Prostate gland (tissue), 2 donors: ENCODE measurements at places on chromosomes 11 and 22. TPM values are rescaled to one million over a fixed set of nuclear protein-coding genes. Genes with fewer than 3 reads are reported as not detected.
A peak's percentile ranks its signal among the peaks of the same experiment; 100 is the strongest.

DNA sequence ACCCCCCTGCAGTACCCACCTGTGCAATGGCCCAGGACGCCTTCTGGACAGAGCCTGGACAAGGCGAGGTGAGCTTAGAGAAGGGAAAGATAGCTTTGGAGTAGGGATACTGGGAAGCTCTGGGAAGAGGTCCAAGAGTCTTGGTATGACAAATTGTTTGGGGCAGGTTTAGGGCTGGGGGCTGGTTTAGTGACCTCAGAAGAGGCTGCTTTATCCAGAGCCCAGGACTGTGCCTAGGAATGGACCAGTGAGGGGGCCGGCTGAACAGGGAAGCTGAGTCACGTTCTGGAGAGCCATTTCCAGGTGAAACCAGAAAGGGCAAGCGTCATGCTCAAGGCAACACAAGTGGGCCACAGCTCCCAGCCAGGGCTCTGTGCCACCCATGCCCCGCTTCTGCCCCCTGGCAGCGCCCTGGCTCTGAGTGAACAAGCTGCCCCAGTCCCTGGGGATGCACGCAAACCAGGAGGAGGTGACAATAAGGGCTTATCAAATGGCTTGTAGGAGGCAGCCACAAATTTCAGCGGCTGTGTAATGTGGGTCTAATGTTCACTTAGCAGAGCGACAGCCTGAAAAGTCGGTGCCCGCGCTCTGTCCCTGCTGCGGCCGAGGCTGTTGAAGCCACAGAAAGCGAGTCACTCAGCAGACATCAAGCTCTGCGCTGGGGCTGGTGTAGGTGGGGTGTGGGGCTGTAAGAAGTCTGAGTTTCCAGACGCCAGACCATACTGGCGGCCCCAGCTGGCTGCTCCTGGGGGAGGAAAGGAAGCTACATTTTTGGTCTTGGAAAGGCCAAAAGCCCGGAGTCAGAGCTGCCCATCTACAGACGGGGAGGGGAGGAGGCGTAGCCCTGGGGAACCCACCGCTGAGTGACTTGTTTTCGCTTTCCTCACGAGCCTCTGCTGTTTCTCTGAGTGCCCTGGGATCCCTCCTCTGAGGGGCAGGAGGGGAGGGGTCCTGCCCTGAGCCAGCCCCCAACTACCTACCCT lies 18.3 kb upstream of the SYT7 start:
- H3K27me3 ChIP-seq: no peaks in the 10 kb centered on the region
- no peak overlapping the region for H3K4me3 ChIP-seq
- peak overlapping the region; percentile 98 for H3K27ac ChIP-seq
- H3K4me1 ChIP-seq: peaks cover 19% of the 10 kb centered on the region
- no peaks in the 10 kb centered on the region for H3K36me3 ChIP-seq
- DNase-seq: no peak

DNA sequence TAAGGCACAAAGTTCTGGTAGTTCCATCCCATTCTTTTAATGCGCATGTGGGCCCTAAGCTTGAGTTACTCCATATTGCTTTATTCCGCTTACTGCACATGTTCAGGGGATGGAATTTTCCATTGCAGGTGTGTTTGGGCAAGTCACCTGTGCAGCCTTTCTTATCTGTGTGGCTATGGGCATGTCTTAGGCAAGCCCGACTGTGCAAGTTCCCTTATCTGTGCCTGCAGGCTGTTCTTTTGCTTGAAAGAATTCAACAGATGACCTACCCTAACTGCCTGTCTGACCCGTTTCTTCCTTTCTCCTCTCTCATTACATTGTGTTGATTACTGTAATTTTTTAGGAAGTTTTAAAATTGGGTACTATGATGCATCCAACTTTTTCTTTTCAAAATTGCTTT lies 363.6 kb downstream of the TTC28 start:
- H3K27ac ChIP-seq: no peak overlapping the region
- H3K4me1 ChIP-seq: no peaks in the 10 kb centered on the region
- DNase-seq: no peak
- H3K4me3 ChIP-seq: no peak overlapping the region
- no peaks in the 10 kb centered on the region for H3K36me3 ChIP-seq

GRCh38 chr11:57901756-57902155 lies 121.9 kb upstream of the OR9Q1 start:
- H3K4me1 ChIP-seq: no peaks in the 10 kb centered on the region
- H3K4me3 ChIP-seq: no peak overlapping the region
- no peaks in the 10 kb centered on the region for H3K27me3 ChIP-seq

The SPON1 gene
- total RNA-seq: 28.2 TPM

The CBX7 gene
- total RNA-seq: 82.7 TPM

The SYT9 gene
- total RNA-seq: 0.64 TPM

- no peak for DNase-seq
- no peaks in the 10 kb centered on the region for H3K4me1 ChIP-seq
- no peaks in the 10 kb centered on the region for H3K27me3 ChIP-seq
- H3K4me3 ChIP-seq: no peak overlapping the region
- no peak overlapping the region for H3K27ac ChIP-seq
These were observed 1508.9 kb downstream of the BRD1 start for GRCh38 chr22:48318575-48319320.

The C1QTNF5 gene
- total RNA-seq: 15.3 TPM

The DNAJB7 gene
- not detected for total RNA-seq

GRCh38 chr22:31790240-31790639 lies 36.4 kb downstream of the DEPDC5 start:
- H3K27ac ChIP-seq: no peak overlapping the region
- no peak for DNase-seq
- H3K36me3 ChIP-seq: no peaks in the 10 kb centered on the region
- H3K4me3 ChIP-seq: no peak overlapping the region

- H3K27me3 ChIP-seq: no peaks in the 10 kb centered on the region
- DNase-seq: no peak
- H3K4me1 ChIP-seq: no peaks in the 10 kb centered on the region
- no peak overlapping the region for H3K27ac ChIP-seq
- H3K36me3 ChIP-seq: no peaks in the 10 kb centered on the region
These were observed 421 bp upstream of the PRR33 start for GRCh38 chr11:1892116-1892515.

GRCh38 chr22:41891407-41891806 lies 23.5 kb downstream of the SHISA8 start:
- H3K36me3 ChIP-seq: no peaks in the 10 kb centered on the region
- H3K27ac ChIP-seq: no peak overlapping the region
- H3K4me1 ChIP-seq: no peaks in the 10 kb centered on the region
- DNase-seq: no peak
- H3K4me3 ChIP-seq: no peak overlapping the region

DNA sequence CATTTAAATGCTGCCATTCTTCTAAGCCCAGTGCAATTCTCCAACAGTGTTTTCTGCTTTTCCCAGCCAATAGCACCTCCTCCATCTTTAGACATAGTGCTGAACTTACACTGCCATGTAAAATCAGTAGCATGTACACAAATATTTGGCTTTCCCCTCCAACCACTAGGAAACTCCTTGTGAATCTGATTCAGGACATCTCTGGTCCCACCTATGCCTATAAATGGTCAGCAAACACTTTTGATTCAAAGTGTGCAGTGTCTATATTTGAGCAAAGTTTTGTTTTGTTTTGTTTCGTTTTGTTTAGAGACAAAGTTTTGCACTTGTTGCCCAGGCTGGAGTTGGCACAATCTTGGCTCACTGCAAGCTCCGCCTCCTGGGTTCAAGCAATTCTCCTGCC lies 24.8 kb downstream of the YPEL4 start:
- no peak for DNase-seq
- no peaks in the 10 kb centered on the region for H3K4me1 ChIP-seq
- no peak overlapping the region for H3K27ac ChIP-seq

The A4GALT gene
- total RNA-seq: 40.0 TPM

DNA sequence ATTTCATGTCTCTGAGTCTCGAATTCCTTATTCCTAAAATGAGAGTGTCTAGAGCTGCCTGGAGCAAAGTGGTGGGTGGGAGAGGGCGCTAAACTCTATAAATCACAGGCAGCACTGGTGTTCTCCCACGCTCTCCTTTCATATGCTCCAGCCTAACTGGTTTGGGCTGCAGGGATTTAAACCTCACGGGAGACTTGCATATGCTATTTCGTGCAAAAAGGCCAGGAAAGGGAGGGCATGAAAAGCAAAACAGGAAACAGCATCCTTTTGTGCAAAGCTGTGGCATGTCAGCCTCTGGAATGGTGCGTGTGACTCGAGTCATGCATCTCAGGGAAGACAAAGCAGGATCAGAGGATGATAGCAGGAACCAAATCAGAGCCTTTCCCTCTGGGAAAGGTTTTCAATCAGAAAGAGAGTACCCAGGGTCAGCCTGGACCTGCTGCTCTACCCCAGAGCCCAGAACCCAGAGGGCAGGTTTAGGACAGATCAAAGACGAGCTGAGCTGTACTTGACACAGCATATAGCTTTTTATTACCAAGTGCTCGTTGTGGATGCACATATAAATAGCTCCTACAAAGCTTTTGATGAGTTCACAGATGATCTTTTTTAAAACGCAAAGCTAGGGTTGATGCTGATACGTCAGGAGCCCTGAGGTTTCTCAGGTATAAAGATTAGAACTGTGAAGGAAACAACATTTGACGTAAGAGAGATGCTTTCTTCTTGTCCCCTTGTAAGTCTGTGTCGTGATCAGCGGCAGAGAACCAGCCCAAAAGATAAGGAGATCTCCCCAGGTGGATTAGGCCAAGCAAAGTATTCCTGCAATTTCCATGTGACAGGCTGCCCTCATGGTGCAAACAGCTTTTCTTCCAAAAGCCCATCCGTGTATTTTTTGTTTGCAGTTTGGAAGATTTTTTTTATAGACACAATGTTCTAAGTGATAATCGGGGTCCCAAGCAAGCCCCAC lies 46.2 kb upstream of the YWHAH start:
- no peaks in the 10 kb centered on the region for H3K4me1 ChIP-seq
- no peak for DNase-seq
- no peaks in the 10 kb centered on the region for H3K27me3 ChIP-seq
- H3K4me3 ChIP-seq: no peak overlapping the region
- H3K27ac ChIP-seq: no peak overlapping the region

The CD44 gene
- 166 TPM for total RNA-seq

The ASPHD2 gene
- 1.4 TPM for total RNA-seq

GRCh38 chr11:3942160-3942955 lies 86.9 kb downstream of the STIM1 start:
- H3K36me3 ChIP-seq: no peaks in the 10 kb centered on the region
- DNase-seq: no peak
- no peak overlapping the region for H3K27ac ChIP-seq

DNA sequence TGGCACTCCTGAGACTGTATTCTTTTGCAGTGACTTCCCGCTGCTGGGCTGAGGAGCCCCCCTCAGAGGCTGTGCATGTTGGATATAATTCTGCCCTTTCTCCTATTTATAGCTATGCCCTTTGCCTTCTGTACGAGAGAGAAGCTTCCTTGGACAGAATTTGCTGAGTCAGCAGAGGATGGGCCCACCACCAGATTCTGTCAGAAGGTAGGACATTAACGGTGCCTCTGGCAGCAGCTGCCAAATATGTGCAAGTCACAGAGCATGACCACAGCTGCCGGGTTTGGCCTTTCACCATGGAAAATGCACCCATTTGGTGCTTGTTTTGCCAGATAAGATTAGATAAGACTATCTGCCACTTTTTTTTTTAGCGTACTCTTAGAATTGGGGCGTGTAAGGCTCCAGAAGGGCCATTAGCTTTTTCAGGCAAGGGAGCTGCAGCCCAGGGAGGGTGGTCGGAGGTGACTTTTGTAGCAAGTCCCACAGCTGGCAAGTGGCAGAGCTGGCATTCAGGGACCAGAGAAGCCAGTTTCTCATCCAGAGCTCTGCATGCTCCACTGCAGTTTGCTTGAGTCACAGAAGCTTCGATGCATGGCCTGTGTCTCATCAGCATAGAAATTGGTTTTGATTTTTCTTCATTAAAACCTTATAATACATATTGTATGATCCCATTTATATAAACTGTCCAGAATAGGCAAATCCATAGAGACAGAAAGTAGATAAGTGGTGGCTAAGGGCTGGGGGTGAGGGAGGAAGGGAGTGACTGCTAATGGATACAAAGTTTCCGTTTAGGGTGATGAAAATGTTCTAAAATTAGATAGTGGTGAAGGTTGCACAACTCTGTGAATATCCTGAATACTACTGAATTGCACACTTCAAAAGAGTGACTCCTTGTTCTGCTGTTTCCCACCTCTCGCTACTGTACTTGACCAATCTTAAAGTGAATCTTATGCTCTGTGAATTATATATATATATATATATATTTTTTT lies 15.8 kb downstream of the UPB1 start:
- no peak overlapping the region for H3K27ac ChIP-seq
- H3K36me3 ChIP-seq: no peaks in the 10 kb centered on the region
- no peak for DNase-seq
- H3K27me3 ChIP-seq: no peaks in the 10 kb centered on the region
- H3K4me3 ChIP-seq: no peak overlapping the region

The TPBGL gene
- 8.3 TPM for total RNA-seq

GRCh38 chr11:126165757-126166156 lies 45.7 kb downstream of the RPUSD4 start:
- no peaks in the 10 kb centered on the region for H3K4me1 ChIP-seq
- DNase-seq: no peak
- no peaks in the 10 kb centered on the region for H3K27me3 ChIP-seq
